Hepatocyte (in vitro differentiated cells): ENCODE measurements at places on chromosomes 12 and 14. TPM values are rescaled to one million over a fixed set of nuclear protein-coding genes. Genes with fewer than 3 reads are reported as not detected.

GRCh38 chr14:57254884-57255283 lies 13.8 kb downstream of the EXOC5 start:
- no peak for DNase-seq

- peak; percentile 95 for DNase-seq
Measured at GRCh38 chr14:23120541-23121251, 1.6 kb upstream of the CEBPE start.

DNA sequence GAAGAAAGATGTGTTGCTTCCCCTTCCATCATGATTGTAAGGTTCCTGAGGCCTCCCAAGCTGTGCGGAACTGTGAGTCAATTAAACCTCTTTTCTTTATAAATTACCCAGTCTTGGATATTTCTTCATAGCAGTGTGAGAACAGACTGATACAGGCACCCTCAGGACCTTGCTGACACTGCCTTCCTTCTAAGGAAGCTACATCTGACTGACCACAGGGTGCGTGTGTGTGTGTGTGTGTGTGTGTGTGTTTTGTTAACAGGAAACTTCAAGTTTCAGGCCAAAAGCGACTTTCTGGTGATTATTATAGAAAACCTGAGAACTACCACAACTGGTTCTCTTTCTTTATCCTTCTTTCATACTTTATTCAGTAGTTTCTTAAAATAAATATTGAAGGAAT lies 149.0 kb downstream of the CAPZA3 start:
- DNase-seq, result no peak

GRCh38 chr14:106657460-106657859 lies 1131.1 kb downstream of the TMEM121 start:
- no peak for DNase-seq

Gene C12orf50
- not detected in 2 replicates for polyA plus RNA-seq

DNA sequence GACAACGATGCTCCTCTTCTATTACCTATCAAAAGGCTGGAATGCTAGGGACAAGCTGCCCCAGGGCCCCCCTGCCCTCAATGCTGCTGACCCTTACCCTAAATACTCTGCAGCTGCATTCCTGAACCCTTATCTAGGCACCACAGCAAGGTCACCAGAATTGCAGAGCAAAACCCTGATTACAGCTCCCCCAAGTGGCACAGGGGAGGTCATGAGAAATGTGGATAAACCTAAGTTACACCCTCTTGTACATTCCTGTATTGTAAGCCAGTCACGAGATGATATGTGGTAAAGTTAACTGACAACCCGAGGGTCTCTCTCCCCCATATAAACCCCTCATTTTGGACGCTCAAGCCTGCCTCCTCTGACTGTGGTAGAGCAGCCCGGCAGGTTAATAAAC lies 411.8 kb upstream of the STXBP6 start:
- DNase-seq, result no peak

DNA sequence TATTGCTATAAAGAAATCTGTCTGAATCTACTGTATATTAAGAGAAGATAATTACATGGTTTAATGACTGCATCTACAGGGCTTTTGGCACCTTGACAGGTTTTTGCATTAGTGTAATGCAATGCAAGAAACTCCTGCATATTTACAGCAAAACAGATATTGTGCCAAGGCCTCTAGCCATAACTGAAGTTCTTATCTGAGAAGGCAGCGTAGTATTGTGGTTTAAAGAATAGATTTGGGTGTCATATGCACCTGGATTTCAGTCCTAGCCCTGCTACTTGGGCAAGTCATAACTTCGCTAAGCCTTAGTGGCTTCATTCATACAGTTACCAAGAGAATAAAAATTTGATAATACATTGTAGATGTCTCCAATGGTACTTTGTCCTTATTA lies 350.1 kb downstream of the CCDC91 start:
- no peak for DNase-seq

- no peak for DNase-seq
Measured at GRCh38 chr12:15701206-15701605, 88.0 kb downstream of the EPS8 start.

GRCh38 chr12:120092551-120093335 lies 23.8 kb downstream of the RAB35 start:
- no peak for DNase-seq

GRCh38 chr14:99850709-99851108 lies 57.5 kb downstream of the EML1 start:
- no peak for DNase-seq

GRCh38 chr12:52181746-52182145 lies 10.1 kb downstream of the KRT80 start:
- peak; percentile 67 for DNase-seq
